ENCODE measurements at places on chromosomes 16 and 17.

- no peak for DNase-seq
These were observed 104.2 kb downstream of the ADCY9 start for GRCh38 chr16:4011940-4012629.

GRCh38 chr17:31269578-31269983 is 27.5 kb downstream of the OMG start:
- DNase-seq: no peak

DNA sequence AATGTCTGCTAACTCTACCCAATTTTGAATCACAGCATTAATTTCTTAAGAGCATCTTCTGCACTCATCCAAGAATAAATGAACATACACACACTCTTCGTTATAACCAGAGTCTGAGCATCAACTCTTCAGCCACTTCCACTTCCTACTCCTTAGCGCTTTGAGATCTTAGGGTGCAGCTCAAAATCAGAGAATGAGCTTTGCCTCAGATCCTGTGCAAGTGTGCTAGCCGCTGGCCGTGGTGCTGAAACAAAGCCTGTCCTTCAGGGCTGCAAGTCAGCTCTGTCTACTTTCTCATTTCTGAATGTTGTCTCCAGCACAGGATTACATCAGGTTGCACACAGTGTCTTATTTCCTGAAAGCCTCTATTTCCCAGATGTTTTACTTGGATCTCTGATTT is 165.4 kb downstream of the AIPL1 start:
- DNase-seq: peak; percentile 1

DNA sequence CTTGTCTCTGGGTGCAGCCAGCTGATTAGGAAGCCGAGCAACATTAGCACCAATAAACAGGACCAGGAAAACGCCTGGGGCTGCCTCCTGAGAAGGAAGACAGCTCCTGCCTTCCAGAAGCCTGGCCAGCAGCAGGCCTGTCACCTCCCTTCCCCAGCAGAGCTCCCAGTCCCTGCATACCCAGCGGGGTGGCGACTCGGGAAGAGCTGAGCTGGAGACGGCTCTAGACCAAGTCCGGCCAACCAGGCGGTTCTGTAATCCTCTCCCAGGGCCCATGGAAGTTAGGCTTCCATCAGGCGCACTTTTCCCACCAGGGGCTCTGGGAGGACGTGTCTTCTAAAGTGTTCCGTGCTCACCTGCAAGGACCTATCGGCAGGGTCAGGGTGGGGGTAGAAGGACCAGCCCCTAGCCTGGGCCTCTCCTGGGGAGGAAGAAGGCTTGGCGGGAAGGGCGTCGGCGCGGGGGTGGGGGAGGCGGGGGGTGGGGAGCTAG is 12.0 kb upstream of the CLUH start:
- no peak for DNase-seq

GRCh38 chr17:55751720-55752250 is 934 bp downstream of the PCTP start:
- DNase-seq: no peak

- no peak for DNase-seq
These were observed 181.9 kb downstream of the UTP18 start for GRCh38 chr17:51442088-51442865.

DNA sequence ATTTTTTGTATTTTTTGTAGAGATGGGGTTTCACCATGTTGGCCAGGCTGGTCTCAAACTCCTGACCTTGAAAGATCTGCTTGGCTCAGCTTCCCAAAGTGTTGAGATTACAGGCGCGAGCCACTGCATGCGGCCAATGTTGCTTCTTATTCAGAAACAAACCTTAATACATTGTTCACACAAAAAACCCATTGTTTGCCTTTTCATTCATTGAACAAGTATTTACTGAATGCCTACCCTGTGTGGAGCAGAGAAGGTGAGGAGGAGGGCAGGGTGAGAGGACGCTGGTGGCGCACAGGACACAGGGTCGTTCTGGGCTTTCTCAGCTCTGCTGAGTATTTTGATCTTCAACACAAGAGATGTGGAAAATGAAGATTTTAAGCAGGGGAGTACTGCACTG is 8.0 kb upstream of the KRT23 start:
- no peak for DNase-seq

GRCh38 chr16:22815863-22816262 is 1.9 kb downstream of the HS3ST2 start:
- no peak for DNase-seq
